Activated CD4-positive, alpha-beta memory T cell treated with anti-CD3 and anti-CD28 coated beads for 36 hours (primary cell): ENCODE measurements at places on chromosomes 1 and 21. TPM values are rescaled to one million over a fixed set of nuclear protein-coding genes. Genes with fewer than 3 reads are reported as not detected.

PTPRC gene
- 503 TPM for total RNA-seq

SH2D2A gene
- total RNA-seq, result 294 TPM

ANKRD45 gene
- total RNA-seq, result not detected

PIK3CD gene
- 129 TPM for total RNA-seq

PLA2G2D gene
- total RNA-seq, result not detected

AMY1C gene
- total RNA-seq, result not detected

DNA sequence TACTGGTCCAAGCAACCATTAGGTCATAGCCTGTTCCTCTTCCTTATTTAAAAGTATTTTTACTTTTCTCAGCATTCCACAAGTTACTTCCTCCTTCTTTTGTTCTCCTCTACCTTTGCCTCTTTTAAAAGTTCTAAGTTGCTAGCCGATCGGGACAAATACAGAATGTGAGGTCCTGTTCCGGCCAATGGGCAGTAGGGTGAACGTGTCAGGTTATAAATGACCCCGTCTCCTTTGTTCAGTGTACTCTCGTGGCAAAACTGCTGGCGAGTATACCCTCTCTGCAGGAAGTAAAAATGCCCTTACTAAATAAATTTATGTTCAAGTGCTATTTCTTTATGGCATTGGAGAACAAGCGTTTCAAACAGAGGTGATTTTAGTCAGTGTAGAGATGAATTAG is 2.5 kb downstream of the ADCY10 start:
- no peaks in the 10 kb centered on the region for H3K27me3 ChIP-seq
- no peak overlapping the region for H3K27ac ChIP-seq
- no peak overlapping the region for H3K4me3 ChIP-seq
- H3K36me3 ChIP-seq, result no peaks in the 10 kb centered on the region

DNA sequence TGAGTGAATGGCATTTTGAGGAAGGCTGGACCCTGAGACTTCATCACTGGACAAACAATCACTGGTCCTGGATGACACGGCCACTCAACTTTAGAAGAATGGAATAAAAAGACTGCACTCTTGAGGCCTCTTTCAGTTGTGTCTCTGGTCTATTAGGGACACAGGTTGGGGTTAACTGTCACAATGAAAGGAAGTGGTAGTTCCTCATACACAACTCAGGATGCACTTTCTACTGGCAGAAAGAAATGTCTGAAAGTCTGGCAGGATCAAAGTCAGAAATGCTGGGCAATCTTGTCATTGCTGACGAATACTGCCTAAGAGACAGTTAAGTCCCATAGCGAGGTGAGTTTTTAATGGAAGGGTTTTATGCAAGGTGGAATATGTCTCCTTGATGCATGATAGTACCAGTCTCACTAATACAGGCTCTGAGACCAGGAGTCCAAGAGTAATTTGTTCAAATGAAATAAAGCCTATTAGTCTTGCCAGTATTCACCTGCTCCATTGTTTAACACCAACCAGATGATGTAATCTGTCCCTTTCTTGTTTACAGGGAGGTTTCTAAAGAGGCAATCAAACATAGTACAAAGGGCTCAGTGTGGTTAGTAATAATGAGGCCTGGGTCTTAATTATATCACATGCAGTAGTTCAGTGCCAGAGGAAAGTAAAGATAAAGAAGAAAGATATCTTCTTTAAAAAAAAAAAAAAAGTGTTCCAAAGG is 11.2 kb upstream of the RRP15 start:
- H3K27me3 ChIP-seq, result no peaks in the 10 kb centered on the region
- no peaks in the 10 kb centered on the region for H3K36me3 ChIP-seq
- H3K4me3 ChIP-seq, result no peak overlapping the region

DNA sequence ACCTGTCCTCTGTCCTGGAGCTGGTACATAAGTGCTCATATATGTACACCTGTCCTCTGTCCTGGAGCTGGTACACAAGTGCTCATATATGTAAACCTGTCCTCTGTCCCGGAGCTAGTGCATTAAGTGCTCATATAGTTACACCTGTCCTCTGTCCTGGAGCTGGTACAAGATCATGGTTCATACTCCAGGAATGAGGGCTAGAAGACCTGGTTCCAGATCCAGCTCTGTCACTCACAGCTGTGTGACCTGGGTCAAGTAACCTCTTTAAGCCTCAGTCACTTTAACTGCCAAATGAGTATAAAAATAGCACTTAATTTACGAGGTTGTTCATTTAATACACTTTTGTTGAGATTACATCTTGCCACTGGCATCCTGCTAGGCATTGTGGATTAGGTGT is 28.0 kb downstream of the SMYD3 start:
- H3K27me3 ChIP-seq, result no peaks in the 10 kb centered on the region
- no peak overlapping the region for H3K27ac ChIP-seq
- H3K4me3 ChIP-seq, result no peak overlapping the region
- peaks cover 38% of the 10 kb centered on the region for H3K4me1 ChIP-seq
- no peaks in the 10 kb centered on the region for H3K36me3 ChIP-seq

DNA sequence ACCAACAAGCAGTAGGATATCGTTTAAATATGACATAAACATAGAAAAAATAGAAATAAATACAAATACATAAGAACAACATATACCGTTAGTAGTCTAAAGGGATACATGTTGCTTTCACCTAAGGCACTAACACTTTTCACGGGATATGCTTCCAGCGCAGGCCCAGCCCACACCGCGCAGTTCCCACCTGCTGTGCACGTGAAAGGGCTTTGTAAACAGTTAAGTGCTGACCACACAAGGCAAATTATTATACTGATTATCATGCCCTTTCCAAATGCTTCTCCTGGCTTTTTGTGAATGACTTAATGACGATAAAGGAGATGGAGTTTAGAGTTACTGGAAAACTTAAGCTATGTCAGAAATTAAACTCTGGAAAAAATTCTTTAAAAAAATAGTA is 11.3 kb upstream of the IL22RA1 start:
- no peaks in the 10 kb centered on the region for H3K36me3 ChIP-seq
- no peak overlapping the region for H3K4me3 ChIP-seq
- H3K27me3 ChIP-seq, result peaks cover 16% of the 10 kb centered on the region
- H3K27ac ChIP-seq, result no peak overlapping the region
- peaks cover 17% of the 10 kb centered on the region for H3K4me1 ChIP-seq
- DNase-seq, result no peak

DNA sequence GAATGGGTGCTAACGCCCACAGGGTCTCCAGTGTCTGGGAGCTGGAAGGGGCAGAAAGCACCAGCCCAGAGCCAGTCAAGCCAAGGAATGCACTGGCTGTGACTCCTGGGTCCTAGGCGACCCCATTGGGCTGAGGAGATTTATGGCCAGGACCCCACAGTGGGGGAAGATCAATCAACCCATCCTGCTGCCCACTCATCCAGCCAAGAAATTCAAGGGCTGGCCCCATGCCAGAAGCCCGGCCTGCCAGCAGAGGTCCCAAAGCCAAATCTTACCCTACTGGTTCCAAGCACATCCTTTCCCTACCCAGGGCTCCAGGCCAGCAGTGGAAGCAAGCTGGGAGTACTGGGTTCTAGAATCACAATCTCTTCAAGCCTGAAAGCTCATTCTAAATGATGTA is 6.8 kb upstream of the PDZK1IP1 start:
- no peak overlapping the region for H3K4me3 ChIP-seq
- DNase-seq, result no peak
- no peaks in the 10 kb centered on the region for H3K36me3 ChIP-seq
- H3K27me3 ChIP-seq, result peaks cover 24% of the 10 kb centered on the region

DNA sequence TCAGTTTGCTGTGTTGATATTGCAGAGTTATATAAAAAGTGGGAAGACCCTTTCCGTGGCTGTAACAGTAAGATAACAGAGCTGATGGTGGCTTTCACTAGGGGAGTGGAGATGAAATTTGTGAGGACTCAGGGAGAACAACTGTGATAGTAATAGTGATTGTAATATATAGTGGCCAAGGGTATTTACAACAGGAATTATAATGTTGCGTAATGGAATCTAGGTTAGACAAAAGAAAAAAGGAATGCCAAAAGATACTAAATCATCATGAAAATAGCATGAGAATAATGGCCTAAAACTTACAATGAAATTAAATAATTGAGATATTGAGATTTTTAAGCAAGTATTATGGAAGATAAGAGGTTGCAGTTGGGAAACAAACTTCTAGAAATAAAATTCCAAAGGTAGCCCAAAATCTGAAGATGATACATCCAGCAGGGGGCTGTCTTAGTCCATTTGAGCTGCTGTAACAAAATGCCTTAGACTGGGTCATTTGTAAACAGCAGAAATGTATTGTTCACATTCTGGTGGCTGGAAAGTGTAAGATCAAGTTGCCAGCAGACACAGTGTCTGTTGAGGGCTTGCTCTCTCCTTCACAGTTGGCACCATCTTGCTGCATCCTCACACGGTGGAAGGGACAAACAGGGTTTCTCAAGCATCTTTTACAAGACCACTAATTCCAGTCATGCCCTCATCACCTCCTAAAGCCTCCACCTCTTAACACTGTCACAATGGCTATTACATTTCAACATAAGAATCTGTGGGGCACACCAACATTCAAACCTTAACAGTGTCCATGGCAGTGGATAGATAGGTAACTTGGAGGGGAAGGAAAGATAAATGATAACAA is 711.2 kb downstream of the MRPL39 start:
- H3K27ac ChIP-seq, result no peak overlapping the region
- no peaks in the 10 kb centered on the region for H3K27me3 ChIP-seq
- no peak for DNase-seq
- H3K36me3 ChIP-seq, result no peaks in the 10 kb centered on the region
- no peaks in the 10 kb centered on the region for H3K4me1 ChIP-seq

DNA sequence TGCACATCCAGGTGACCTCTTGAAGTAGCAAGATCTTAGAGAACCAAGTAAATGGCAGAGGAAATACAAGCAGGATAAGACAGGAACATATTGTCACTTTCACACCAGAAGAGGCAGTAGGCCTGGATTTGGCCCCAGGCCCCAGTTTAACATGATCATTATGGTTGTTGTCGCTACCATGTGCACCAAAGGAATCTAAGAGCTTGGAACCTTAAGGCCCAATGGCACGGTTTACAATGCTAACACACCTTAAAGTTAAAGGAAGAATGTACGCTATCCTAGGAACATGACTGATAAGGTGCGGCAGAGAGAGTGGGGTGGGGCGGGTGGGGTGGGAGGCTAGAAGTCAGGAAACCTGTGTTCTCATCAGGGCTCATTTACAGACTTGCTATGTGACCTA is 147.5 kb downstream of the ROR1 start:
- no peaks in the 10 kb centered on the region for H3K36me3 ChIP-seq
- H3K4me1 ChIP-seq, result no peaks in the 10 kb centered on the region
- H3K27ac ChIP-seq, result no peak overlapping the region
- H3K4me3 ChIP-seq, result no peak overlapping the region
- no peak for DNase-seq

DNA sequence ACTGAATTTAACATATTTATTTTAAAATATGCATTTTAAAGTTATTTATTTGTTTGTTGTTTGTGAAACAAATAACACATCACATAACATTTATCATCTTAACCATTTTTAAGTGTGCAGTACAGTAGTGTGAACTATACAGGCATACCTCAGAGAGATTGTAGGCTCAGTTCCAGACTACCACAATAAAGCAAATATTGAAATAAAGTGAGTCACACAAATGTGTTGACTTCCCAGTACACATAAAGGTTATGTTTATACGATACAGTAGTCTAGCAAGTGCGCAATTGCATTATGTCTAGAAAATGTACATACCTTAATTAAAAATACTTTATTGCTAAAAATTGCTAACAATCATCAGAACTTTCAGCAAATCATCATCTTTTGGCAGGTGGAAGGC is 739.4 kb upstream of the ADGRL4 start:
- DNase-seq, result no peak
- no peaks in the 10 kb centered on the region for H3K27me3 ChIP-seq
- H3K4me1 ChIP-seq, result no peaks in the 10 kb centered on the region
- H3K4me3 ChIP-seq, result no peak overlapping the region
- no peak overlapping the region for H3K27ac ChIP-seq

DNA sequence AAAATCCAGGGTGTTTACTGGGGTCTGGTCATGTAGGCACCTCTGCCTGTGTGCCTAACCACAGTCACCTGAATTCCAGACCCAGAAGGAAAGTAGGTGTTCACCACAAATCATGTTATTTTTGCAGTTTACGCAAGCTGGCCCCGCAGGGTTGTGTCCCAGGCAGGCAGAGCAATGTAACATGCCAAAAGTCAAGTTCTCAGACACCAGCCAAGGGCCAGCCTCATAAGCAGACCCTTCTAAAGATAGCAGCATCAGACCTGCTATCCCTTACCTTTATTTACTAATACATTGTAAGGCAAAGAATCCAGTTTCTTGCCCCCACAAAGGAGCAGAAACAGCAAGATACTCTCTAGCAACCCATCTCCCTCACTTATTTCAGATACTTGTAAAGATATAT is 83.0 kb downstream of the GPR161 start:
- H3K4me3 ChIP-seq, result no peak overlapping the region
- no peak for DNase-seq
- no peaks in the 10 kb centered on the region for H3K4me1 ChIP-seq
- H3K36me3 ChIP-seq, result peaks cover 3% of the 10 kb centered on the region
